ENCODE measurements at places on chromosomes 3 and 15. TPM values are rescaled to one million over a fixed set of nuclear protein-coding genes. Genes with fewer than 3 reads are reported as not detected.

GRCh38 chr3:10193692-10194327 is 29.1 kb downstream of the IRAK2 start:
- DNase-seq, result no peak

DNA sequence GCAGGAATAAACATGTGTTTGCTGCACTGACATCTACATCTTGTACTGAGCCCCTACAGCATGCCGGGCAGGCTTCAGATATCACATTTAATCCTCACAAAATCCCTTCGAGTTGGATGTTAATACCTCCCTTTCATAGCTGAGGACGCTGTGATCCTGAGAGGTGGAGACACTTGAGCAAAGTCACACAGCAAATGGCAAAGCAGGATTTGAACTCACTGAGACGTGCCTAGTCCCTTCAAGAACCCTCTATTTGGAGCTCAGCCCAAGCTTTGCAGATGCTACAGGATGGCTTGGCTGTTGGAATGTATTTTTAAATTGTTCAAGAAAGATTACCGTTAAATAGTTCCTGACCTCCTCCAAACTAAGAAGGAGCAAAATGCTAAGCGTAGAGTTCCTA is 64.6 kb upstream of the SLC6A6 start:
- DNase-seq, result no peak

EHHADH gene
- 2.2 TPM for total RNA-seq

DNA sequence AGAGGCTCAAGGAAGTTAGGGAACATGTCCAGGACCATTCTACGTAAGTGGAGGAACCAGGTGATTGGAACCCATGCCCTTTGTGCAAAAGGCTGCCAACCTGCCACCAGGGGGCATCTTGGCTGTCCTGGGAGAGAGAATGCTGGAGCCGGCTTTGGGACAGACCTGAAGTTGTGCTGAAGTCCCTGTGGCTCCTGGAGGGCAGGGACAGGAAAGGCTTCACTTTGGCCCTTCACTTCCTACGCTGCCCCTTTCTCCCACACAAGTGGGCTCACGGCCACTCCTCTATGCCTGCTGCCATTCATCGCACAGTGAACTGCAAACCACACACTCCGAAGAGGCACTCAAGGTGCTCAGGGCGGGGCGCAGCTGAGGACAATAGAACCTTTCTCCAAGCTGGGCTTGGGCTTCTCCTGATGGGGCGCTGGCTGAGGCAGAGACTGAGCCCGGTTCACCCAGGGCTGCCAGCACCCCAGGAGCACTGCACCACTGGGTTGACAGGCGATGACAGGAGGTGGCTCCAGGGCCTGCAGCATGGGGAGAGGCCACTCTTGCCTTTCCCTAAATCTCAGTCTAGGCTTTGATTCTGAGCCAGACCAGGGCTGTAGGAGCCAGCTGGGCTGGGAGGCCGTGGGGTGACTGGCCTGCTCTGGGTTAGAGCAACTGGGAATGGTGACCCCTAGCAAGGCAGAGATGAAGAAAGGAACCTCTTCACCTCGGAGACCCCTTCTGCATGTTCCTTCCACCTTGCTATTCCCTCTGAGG is 8.4 kb downstream of the SHF start:
- no peak for DNase-seq

- DNase-seq, result peak; percentile 93
Measured at GRCh38 chr15:82093774-82094211, 48.0 kb upstream of the MEX3B start.

All from HT1080 (cell line).